ENCODE measurements at places on chromosomes 1 and 21. TPM values are rescaled to one million over a fixed set of nuclear protein-coding genes. Genes with fewer than 3 reads are reported as not detected.

DNA sequence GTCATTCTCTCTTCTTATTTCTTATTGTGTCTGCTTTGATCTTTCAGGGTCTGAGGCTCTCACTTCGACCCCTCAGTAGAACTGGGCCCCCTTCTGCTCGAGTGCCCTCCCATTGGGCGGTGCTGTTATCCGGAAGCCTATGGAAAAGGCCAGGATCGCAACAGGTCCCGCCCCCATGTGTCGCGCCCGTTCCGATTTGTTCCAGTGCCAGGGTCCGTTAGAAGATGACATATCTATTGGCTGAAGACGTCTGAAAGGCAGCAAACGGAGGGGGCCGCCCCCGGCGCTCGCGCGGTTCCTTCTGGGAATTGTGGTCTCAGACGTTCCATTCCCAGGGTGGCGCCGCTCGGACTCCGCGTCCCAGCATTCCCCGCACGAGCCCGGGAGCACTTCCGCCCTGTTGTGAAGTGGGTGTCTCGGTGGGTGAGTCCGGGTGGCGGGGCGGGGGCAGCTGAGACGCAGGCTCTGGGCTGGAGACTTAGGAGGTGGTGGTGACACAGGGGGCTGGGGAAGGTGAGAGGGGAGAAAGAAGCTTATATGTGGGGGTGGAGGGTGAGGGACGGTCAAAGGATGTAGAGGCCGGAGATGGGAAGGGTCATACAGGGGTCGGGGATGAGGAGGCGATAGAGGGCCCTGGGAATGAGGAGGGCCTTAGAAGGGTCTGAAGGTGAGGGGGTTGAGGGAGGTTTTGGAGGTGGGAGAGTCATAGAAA is at the start of gene ZSCAN20:
TSS of gene ZSCAN20 (plus strand) at position 377 of the 712 bp plus-strand sequence. CDS start 6,644 bp downstream, outside the sequence.
- peak; percentile 95 for DNase-seq

ETV3L gene
- total RNA-seq = not detected

GRCh38 chr1:65791396-65791795 is 1.3 kb upstream of the PDE4B start:
- DNase-seq = no peak

DNA sequence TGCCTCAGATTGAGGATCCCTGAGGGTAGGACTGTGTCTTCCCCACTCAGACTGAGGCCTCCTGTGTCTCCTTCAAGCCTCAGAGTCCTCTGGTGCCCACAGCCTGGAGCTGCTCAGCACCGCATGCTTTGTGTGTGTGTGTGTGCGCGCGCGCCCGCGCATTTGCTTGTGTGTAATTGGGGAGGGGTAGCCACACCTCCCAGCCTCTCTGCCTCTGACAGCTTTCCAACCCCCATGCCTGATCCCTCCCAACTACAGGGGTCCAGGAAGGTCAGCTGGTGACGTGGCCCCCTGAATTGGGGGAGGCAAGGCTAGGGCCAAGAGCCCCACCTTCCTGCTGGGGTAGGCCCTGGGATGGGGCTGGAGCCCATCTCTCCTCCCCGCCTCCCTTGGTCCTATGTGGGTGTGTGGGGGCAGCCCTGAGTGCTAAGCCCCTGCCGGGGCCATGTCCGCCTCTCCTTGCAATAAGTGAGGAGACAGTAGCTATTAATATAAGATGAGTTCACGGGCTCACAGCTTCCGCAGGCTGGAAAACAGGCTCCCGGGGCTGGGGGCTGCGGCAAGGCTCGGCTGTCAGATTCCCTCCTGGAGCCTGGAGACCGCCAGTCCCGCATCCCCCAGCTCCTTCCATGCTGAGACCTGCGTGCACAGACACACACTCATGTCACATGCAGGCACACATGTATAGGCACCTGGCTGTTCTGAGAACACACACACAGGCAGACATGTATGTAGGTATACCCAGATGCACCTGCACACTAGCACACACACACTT is 7.0 kb downstream of the GPR3 start:
- no peak for DNase-seq

DNA sequence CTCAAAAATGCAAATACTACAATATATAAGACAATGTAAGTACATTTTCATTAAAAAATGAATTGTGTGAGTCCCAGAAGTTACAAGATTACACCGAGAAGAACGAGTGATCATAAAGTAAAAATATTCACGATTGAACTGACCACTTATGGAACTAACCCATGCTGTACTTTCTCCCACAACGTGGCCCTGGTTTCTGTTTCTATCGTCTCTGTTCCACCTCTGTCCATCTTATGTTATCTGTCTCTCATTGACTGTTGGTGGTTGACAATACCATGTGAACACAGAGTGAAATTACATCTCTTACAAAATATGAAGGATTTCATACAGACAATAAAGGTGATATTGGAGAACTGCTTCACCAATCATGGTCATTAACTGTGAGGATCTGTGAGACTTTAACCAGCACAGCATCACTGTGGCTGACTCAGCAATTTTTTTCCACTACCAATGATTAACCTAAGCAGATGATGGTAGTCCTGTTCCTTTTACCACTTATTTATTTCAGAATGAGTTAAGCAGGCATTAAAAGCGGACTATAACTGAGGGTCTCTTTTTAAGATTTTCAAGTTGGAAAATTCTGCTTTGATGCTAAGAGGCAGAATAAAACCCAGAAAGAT is 165.1 kb downstream of the TGFB2 start:
- no peak for DNase-seq

DNA sequence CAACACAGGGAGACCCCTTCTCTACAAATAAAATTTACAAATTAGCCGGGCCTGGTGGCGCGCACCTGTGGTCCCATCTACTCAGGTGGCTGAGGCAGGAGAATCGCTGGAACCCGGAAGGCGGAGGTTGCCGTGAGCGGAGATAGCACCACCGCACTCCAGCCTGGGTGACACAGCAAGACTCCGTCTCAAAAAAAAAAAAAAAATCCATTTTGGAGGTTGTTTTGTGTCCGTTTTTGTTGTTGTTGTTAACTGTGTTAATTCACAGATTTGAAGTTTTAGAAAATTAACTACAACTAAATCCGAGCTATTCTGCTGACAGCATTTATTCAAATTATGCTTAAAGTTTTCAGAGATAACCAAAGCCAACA is 618 bp downstream of the CLCC1 start:
- DNase-seq = no peak

RIPPLY3 gene
- total RNA-seq = not detected

TRPM2 gene
- 28.1 TPM for total RNA-seq

DNA sequence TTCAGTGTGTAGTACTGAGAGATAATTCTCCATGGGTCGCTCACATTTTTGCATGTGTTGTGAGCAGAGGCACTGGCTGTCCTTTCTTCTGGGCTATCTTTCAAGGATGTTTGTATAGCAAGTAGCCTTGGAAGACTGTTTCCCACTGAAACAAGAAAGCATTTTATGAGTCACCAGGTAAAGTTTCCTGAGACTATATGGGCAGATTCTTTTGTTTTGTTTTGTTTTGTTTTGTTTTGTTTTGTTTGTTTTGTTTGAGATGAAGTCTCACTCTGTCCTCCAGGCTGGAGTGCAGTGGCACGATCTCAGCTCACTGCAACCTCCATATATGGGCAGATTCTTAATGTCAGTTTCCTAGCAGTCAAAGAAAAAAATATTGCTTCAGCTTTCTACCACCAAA is 912.6 kb downstream of the TTLL7 start:
- DNase-seq = no peak

DNA sequence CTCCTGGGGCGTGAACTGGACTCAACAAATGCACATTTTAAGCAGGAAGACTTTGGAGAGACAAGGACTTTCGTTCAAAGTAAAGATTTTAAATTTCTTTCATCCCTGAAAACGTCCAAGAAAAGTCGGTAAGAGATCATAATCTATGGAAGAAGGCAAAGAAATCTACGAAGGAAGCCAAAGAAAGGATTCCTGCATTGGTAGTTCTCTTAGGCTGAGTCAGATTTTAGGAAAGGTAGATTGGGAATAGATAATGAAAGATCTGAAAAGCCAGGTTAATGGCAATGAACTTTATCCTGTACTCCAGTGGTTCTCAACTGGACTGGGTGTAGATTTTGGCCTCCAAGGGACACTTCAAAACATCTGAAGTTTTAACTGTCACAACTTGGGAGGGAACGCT is 2.4 kb downstream of the IFT25 start:
- no peak for DNase-seq

FCRL1 gene
- total RNA-seq = not detected

All from HCT116 (cell line).